ENCODE measurements at places on chromosomes 13 and 19.

GRCh38 chr13:25253702-25254101 is 33.6 kb downstream of the MTMR6 start:
- DNase-seq = no peak

- no peak for DNase-seq
These were observed 590.4 kb downstream of the TBC1D4 start for GRCh38 chr13:74891610-74892009.

DNA sequence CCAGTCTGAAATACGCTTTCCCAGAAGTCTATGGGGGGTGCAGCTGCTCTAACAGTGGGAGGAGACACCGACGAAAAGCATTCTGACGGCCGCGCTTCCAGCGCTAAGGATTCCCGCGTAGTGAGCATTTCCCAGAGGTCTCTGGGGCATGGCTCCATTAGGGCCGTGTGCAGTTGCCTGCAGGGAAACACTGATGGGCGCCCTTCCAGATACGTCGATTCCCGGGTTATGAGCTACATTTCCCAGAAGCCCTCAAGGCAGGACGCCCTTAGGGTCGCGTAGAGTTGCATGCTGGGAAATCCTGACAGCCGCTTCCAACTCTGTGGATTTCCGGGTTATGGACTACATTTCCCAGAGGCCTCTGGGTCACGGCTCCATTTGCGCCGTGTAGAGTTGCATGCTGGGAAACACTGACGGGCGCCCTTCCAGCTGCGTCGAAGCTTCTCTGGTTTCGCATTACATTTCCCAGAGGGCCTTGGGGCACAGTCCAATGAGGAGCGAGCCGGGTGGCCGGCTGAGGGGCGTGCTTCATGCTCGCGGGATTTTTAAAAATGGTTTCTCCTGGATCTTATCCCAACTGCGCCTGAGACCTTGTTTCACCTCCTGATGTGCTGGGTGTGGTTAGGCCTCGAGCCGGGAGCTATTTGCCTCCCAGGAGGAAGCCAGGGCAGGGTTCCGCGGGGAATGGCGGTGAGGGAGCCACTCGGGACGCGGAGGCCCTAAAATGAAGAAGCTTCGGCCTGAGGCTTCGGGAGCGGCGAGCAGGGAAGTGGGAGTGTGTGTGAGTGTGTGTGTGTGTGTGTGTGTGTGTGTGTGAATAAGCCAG is 17.2 kb upstream of the ZNF331 start:
- DNase-seq = peak; percentile 82

DNA sequence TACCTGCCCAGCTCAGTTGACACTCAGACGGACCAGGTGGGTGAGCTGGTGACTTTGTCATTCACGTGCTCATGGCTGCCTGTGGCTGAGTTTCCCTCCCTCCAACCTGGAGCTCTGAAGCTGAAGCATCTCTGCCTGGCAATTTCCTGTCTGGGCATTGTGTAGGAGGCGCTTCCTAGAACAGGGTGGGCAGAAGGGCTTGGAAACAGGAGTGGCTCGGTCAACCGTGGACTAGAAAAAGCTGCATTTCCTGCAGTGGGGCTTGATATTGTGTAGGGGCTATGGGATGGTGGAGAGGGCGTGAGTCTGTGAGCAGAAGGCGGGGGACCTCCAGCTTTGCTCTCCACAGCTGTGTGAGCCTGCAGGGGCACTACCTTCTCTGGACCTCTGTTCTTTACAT is 278.3 kb downstream of the TEX29 start:
- no peak for DNase-seq

- no peak for DNase-seq
These were observed 39.2 kb upstream of the CSNK1A1L start for GRCh38 chr13:37144661-37145060.
